ENCODE measurements at places on chromosomes 11 and 22. TPM values are rescaled to one million over a fixed set of nuclear protein-coding genes. Genes with fewer than 3 reads are reported as not detected.

DNA sequence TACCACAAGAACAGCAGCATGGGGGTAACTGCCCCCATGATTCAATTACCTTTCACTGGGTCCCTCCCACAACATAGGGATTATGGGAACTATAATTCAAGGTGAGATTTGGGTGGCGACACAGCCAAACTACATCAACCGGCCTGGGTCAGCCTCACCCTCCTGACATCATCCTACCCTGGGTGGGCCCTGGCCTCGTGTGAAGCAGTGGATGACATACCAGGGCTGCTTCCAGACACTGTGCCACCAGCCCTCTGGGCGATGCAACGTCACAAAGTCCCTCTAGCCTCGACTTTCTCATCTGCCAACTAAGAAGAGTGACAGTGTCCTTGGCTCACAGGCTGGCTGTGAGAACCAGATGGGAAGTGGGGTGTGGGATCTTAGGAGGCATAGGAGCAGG lies 8.7 kb upstream of the TPCN2 start:
- no peak for DNase-seq

Gene HORMAD2
- not detected for total RNA-seq

GRCh38 chr22:35783943-35784614 lies 66.4 kb downstream of the APOL5 start:
- no peak for DNase-seq

- no peak for DNase-seq
Observed at GRCh38 chr22:20952544-20953341, 14.3 kb upstream of the AIFM3 start.

GRCh38 chr22:50180727-50181521 lies 4.8 kb upstream of the TRABD start:
- DNase-seq, result no peak

DNA sequence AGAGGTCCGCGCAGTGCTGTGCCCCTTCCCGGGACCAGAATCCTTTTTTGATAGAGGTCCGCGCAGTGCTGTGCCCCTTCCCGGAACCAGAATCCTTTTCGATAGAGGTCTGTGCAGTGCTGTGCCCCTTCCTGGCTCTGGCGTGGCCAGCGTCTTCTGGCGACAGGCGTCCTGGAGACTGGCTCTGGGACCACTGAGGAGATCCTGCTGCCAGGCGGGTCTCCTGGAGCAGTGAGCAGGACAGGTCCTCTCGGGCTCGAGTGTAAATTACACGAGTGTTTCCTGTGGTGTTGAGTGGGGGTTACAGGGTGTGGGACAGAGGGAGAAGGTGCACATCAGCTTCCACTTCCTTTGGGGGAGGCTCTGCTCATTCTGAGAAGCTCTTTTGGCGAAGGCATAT lies 98.1 kb downstream of the TBC1D22A start:
- no peak for DNase-seq

- DNase-seq, result no peak
Observed at GRCh38 chr11:126114486-126115126, 51.9 kb upstream of the CDON start.

- DNase-seq, result no peak
Observed at GRCh38 chr11:12444601-12445000, 67.2 kb downstream of the PARVA start.

Gene PNPLA5
- not detected for total RNA-seq

DNA sequence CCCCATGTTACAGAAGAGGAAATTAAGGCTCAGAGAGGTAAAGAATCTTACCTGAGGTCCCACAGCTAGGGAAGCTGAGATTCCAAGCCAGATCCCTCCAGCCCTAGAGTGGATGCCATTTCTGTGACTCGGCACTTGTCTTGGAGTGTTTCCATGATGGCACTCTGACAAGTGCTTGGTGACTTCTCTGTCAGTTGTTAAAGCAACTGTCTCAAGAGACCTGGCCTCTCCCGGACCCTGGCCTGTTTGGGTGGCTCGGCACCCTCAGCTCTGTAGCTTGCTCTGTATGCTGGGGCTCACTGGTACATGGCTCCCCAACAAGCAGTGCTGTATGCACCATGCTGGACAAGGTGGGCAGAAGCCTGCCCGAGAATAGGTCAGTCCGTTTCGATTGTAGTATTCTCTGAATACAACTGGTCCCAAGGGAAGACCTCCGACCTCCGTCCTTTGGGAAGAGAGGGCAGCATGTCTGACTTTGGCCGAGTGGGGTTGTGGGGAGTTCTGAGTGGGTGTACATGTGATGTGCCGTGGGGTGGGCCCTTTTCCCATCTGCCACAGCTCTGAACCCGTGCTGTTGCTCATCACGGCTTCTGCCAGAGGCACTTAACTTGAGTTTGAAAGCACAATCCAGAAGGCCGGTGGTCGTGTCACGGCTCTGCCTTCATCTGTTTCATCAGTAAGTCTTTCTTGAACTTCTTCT lies 12.4 kb downstream of the ACO2 start:
- DNase-seq, result no peak

Gene CCDC88B
- total RNA-seq, result 111 TPM

DNA sequence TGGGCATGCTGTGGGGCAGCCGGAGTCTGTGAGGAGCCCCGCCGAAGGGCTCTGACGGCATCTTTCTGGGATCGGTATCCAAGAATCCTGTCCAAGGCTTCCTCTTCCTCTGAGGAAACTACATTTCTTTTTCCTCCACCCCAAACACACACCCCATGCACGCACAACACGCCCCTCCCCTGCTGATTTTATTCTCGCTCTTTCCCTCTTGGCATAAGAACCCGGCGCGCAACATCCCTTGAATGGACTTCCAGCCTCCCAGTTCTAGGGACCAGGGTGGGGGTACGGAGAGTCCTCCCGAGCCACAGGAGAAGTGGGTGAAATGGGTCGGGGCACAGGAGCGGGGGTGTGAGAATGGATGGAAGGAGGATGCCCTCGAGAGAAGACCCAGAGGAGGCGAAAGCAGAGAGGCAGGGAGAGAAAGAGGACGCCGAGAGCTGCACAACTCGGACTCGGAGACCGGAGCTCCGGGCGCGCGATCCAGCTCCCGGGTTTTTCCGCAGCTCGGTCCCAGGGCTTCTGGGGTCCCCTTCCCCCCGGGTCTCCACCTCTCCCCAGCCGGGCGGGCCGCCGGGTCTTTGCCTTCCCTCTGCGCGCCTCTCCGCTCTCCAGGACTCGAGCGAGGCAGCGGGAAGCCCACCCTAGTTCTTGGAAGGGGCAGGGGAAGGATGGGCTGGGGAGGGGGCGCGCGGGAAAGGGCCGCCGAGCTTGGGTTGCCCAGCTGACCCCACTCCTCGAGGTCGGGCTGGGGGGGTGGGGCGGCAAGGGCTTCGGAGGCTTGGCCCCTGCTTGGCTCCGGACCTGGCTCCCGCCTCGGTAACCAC lies 1.5 kb upstream of the LARGE1 start:
- DNase-seq, result peak; percentile 8

Gene OR52N4
- 1.4 TPM for total RNA-seq

- peak; percentile 16 for DNase-seq
Observed at GRCh38 chr22:49968831-49969661, 8.5 kb downstream of the PIM3 start.

DNA sequence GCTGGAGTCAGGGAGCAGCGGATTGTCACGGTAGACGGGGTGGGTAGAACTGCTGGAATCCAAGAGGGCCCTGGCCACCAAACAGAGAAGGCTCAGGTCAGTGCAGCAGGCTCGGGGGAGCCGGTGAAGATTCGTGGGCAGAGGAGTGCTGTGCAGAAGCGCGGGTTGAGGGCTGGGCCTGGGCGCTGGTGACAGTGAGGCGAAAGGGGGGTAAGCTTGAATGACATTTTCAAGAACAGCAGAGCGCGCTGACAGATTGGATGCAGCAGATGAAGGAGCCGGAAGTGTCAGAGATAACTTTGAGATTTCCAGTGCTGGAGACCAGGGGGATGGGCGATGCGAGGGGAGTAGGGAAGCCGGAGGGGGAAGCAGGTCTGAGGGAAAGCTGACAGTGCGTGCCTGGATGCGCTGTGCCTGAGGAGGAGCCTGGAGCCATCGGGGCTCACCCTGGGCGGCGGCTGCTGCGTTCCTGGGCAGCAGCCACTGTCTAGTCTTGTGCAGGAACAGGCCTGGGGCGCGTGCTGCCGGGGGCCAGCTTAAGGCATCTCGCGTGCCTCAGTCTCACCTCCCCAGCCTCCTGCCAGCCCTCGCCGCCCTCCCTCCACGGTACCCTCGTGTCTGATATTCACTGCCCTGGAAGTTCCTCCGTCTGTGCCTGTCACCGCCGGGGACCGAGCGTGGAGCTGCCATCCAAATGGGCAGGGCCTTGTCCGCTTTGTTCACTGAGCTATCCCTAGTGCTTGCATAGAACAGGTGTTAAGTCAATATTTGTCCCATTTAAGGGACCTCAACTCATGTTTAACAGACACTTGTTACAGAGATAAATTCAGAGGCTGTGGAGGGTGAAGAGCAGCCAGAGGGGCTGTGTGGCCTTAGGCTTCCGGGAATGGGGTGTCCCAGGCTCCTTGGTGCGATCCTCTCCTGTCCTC lies 5.2 kb downstream of the GRIK4 start:
- DNase-seq, result no peak

Gene SLC3A2
- 240 TPM for total RNA-seq

GRCh38 chr11:17952487-17952886 lies 60.4 kb downstream of the SERGEF start:
- DNase-seq, result no peak

DNA sequence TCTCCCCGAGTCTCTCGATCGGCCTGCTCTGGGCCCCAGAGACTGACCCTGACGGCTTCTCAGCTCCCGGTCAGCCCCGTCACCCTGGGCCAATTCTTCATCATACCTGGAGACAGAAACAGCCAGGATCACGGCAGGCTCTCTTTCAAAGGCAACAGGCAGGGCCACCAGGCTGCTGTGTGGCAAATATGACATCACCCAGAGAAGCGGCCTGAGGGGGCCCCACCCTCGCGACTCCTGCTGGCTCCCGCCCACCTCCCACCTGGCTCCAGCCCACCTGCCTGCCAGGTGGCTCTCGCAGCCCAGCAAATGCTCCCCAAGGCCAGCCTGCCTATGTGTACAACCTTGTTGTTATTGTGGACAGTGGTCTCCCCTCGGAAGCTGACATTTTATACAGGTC lies 24.9 kb upstream of the PACSIN2 start:
- no peak for DNase-seq

All from T-helper 17 cell (primary cell).